ENCODE measurements at places on chromosomes 4 and X. TPM values are rescaled to one million over a fixed set of nuclear protein-coding genes. Genes with fewer than 3 reads are reported as not detected.

DNA sequence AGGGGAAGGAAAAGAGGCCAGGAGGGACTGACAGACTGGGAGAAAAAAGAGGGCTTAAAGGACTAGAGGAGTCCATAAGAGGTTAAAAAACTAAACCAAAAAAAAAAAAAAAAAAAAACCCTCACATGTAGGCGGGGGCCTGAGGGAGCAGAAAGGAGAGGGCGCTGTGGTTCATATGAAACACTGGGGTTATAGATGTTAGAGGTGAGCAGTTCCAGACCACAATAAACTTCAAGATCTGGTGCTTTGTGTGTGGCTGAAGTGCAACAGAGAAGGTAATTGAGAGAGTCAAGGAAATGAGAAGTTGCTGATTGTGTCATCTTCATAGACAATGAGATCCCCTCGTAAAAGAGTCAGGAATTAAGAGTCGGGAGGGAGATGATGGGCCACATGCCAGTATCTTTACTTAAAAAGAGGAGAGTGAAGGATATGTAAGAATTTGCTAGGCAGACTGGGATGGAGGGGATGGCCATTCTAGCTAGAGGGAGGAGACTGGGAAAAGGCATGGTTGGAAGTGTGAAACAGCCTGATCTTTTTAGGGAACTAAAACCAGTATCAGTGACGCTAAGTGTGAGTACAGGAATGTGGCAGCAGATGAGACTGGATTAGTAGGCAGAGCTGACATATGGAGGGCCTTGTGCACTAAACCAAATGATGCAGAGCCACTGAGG is 18.4 kb upstream of the OGT start:
- no peak for DNase-seq

DNA sequence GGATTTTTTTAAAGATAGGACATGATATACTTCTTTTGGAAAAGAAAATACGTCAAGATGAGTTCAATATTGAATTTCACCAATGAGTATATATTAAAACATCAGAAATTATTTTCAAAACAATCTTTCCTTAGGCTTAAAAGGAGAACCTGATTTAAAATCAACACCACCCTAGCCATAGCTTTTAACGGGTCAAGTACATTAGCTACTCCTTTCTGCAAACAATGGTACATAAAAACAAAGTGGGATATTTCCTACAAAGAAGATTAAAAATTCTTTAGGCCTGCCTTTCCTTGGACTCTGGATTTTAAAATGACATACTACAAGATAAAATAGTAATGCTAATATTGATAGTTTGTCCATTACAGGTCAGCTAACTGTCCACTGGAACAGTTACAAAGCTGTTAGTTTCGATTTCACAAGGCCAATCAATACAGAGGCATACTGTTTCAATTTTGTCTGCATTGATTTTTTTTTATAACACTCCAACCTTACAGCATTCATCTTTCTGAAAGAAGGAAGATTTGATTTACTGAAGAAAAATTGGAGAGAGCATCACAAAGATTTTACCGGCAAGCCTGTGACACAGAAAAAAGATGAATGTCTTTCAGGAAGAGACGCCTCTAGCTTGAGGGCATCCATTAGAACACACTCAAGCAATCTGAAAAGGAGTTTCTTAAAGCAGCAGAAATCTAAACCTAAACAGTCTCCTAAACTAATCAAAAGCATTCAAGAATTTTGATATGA is 97.2 kb downstream of the MAB21L2 start:
- DNase-seq, result no peak

RAB28 gene
- total RNA-seq, result 23.6 TPM

GRCh38 chr4:89379511-89380044 is 72.0 kb upstream of the GPRIN3 start:
- no peak for DNase-seq

GRCh38 chr4:8176547-8177399 is 18.2 kb upstream of the ABLIM2 start:
- DNase-seq, result no peak

- DNase-seq, result no peak
Measured at GRCh38 chr4:45324455-45325417, 598.4 kb upstream of the GNPDA2 start.

GRCh38 chrX:78029663-78030062 is 60.2 kb upstream of the PGAM4 start:
- DNase-seq, result peak; percentile 34

BTK gene
- 5.0 TPM for total RNA-seq

DNA sequence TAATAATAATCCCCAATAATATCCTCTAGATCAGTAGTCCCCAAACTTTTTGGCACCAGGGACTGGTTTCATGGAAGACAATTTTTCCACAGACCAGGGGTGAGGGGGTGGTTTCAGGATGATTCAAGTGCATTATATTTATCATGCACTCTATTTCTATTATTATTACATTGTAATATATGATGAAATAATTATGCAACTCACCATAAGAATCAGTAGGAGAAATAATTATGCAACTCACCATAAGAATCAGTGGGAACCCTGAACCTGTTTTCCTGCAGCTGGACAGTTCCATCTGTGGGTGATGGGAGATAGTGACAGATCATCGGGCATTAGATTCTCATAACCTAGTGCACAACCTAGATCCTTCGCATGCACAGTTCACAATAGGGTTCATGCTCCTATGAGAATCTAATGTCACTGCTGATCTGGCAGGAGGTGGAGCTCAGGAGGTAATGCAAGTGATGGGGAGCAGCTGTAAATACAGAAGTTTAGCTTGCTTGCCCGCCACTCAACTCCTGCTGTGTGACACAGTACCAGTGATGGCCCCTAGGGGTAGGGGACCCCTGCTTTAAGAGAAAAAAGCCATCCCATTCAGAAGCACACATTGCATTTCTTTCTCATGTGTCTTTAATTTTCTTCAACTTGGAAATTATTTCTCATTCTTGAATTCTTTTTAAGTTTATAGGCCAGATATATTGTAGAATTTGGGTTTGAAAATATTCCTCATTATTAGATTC is 16.0 kb upstream of the SH3RF1 start:
- no peak for DNase-seq

DNA sequence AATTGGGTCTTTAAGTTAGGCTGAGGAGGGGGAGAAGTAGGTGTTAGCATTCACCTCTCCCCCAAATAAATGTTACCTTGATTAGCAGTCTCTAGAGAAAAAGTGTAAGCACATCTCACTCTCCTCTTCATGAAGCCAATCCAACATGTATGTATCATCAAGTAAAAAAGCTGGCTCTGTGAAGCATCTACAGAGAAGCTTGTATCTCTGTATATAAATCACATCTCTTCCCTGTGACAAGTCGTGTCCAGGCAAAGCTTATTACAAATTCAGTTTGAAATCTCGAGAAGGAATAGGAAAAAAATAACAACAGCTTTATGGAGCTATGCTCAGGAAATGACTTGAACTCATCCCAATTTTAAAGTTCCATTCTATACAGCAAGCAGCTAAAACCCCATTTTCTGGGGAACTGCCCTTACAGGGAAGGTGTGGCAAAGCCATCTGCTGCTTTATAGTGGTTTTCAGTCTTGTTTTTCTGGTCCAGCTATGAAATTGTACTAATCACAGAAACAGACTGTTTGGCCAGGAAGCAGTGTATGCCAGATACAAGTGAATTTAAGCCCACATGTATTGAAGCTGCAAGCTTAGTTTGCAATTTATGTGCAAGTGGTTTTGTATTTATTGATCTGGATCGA is 313.3 kb upstream of the NOCT start:
- no peak for DNase-seq

PABPC1L2B gene
- 0.25 TPM for total RNA-seq

GRCh38 chr4:169661761-169662160 is 41.4 kb downstream of the CLCN3 start:
- no peak for DNase-seq

- no peak for DNase-seq
Measured at GRCh38 chrX:45196701-45197100, 4.0 kb downstream of the DIPK2B start.

GRCh38 chr4:6939761-6940743 is 30.4 kb downstream of the TBC1D14 start:
- DNase-seq, result no peak

DNA sequence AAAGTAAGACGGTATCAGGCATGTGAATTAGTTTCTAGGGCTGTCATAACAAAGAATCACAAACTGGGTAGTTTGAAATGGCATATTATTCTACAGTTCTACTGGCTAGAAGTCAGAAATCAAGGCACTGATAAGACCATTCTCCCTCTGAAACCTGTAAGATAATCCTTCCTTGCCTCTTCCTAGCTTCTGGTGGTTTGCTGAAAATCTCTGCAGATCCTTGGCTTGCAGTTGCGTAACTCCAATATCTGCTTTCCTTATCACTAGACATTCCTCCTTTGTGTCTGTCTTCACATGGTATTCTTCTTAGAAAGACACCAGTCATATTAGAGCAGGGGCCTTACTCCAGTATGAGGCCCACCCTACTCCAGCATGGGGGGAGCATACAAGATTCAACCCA is 19.6 kb upstream of the LCORL start:
- DNase-seq, result no peak

- DNase-seq, result no peak
Measured at GRCh38 chr4:70868778-70869177, 29.1 kb upstream of the GRSF1 start.

FAM47E gene
- total RNA-seq, result 9.8 TPM

GRCh38 chr4:3533423-3533820 is 1.2 kb upstream of the LRPAP1 start:
- no peak for DNase-seq

Measured in mucosa of descending colon (tissue), 3 donors.